ENCODE measurements at places on chromosomes 4 and X.
A peak's percentile ranks its signal among the peaks of the same experiment; 100 is the strongest.

DNA sequence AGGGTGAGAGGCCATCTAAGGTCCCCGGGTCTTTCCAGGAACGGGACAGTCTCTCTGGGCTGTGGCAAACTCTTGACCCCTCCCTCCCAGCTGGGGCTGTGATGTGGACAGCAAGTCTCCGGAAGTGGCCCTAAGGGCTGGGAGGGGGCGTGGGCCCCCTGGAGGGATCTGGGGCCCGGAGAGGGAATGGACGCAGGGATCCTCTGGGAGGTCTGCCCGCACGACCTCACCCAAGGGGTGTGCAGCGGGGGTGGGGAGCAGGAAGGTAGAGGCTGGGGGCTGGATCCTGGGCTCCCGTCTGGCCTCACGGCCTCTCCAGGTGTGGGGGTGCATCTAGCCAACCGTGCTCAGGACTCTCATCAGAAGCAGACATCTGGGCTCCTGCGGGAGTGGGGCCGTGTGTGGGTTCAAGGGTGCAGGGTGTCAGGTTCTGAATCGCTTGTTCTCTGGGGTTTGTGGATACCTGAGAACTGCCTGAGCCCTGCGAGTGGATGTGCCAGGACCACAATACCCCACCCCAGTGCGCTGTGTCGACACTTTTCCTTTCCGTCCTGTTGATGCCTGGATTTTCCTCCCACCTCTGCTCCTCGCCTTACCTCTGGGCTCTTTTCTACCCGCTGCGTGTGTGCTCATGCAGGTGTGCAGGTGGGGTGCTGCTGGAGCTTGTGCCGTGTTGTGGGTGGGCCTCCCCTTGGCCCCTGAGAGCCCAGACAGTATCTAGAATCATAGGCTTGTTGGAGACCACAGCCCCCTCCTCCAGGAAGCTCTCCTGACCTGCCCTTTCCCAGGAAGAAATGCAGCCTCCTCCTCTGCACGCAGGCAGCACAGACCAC is 915 bp downstream of the CPZ start:
- peak; percentile 41 for DNase-seq

DNA sequence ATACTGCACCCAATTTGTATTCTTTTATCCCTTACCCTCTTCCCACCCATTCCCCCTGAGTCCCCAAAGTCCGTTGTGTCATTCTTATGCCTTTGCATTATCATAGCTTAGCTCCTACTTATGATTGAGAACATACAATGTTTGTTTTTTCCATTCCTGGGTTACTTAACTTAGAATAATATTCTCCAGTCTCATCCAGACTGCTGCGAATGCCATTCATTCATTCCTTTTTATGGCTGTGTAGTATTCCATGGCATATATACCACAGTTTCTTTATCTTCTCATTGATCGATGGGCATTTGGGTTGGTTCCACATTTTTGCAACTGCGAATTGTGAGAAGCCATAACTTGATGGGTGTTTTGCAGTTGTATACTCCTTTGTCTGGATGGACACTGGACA is 62.8 kb downstream of the FHIP1A start:
- DNase-seq: no peak

- DNase-seq: peak; percentile 48
Measured at GRCh38 chrX:63434665-63435064, 83.5 kb upstream of the SPIN4 start.

DNA sequence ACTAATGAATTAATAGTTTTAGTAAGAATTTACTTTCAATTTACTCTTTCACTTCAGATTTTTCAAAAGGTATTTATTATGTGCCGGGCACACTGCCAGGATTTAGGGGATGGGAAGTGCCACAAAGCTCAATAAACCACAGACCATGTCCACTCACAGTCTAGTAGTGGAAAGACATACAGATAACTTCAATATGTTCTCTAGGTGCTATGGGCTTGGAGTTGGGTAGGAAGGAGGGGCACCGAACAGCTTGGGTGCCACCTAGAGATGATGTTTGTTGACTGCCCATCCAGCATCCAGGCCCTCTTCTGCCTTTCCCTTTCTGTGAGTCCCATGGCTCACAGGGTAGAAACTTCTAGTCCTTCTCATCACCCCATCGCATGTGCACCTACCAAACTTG is 17.8 kb downstream of the MFAP3L start:
- no peak for DNase-seq

DNA sequence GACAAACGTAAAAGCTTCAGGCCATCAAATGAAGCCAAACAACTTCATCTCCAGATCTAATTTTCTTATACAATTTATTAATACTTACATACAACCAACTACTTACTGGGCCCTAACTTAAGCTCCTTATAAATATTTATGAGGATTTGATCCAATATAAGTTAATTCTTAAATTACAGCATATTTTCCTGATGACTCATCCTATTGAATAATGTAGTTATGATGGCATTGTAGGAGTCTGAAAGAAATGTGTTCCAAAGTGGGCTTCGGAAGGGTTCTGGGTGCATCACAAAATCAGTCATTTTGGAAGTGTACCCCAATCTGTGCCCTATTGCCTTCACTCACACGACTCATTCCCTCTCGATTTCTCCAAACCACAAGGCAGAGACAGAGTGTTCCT is 455.1 kb upstream of the CTSO start:
- no peak for DNase-seq

- no peak for DNase-seq
Measured at GRCh38 chr4:13244444-13244843, 239.7 kb downstream of the RAB28 start.

DNA sequence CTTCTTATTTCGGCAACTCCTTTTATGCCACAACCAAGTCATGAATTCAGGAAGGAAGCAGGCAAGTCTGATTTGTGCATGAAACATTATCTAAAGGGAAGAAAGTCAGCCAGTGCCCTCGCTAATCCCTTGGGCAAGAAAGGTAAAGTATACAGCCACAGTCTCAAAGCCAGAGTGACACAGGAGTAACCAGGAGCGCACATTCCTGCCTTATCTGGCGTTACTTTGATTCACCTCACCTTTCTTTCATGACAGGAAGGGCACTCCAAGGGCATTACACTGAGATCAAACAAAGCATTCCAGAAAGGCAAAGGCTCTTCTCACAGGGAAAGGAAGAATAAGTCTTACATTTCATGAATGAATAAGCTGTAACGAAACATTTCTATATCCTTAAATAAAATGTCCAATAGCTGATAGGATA is 38.8 kb downstream of the FAT1 start:
- DNase-seq: peak; percentile 72

GRCh38 chr4:54017308-54017707 is 47.1 kb downstream of the CHIC2 start:
- DNase-seq: no peak

DNA sequence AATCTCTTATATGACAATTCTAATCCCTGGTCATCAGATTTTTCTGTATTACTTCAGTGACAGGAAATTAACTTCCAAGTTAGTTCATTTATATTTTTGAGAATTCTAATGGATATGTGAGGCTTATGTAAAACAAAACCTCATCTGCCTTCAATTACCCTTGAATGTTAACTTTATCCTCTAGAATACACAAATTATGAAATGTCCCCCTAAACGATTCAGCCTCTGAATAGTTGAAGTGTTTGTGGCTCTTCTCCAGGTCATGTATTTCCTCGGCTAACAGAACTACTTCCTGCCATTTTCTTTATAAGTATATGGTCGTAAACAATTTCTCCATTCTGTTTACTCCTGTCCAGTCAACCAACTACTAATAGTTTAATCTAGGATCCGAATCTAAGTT is 401.3 kb downstream of the PCDH10 start:
- no peak for DNase-seq

GRCh38 chr4:40232610-40233009 is 35.8 kb downstream of the RHOH start:
- no peak for DNase-seq

DNA sequence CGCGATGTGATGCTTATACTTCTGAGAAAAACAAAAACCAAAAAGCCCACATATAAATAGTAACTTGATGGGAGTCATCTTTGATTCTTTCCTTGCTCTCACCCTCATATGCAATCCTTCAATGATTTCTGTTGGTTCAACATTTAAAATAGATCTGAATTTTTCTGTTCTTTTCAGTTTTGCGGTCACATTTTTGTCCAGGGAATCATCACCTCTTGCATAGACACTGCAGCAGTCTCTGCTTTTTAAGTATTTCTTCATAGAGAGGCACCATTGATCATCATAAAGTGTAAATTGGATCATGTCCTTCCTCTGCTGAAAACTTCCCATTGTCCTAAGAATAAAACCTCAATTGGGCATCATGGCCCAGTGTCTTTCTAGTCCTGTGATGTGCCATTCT is 81.1 kb upstream of the SLC4A4 start:
- DNase-seq: no peak

- no peak for DNase-seq
Measured at GRCh38 chrX:71621603-71622002, 3.3 kb upstream of the CXCR3 start.

DNA sequence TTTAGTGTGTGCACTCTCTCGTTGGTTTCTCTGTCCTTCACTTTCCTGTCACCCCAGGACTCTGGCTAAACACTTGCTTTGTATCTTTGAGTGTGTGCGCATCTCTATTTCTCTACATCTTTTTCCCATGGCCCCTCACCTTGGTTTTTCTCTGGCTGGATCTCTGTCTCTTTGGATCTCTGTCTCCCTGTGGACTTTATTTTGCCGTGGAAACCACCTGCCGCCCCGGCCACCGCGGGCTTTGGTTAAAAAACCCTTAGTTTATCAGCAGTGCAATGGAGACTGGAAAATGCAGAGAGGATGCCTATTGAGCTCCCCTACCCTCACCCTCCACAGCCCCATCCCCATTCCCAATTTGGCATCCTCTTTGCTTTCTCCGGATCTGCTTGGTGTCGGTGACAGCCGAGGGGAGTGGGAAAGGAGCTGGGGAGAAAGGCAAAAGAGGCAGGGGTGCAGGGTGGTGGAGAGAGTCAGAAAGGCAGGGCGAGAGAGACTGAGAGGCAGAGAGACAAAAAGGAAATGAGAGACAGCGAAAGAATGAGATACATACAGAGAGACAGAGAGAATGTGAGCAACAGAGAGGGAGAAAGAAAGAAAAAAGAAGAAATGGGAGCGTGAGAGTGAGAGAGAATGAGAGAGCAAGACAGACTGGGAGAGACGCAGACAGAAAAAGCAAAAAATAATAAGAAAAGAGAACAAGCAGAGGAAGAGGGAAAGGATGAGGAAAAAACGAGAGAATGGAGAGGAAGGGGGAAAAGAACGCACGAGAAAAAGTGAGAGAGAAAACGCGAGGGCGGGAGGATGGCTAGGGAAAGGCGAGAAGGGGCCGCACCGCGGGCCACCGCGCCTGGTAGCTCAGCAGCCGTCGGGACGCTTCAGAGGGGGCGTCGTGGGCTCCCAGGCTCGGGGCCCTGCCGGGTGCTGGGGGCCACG is 688 bp downstream of the GPR101 start:
- peak; percentile 12 for DNase-seq

DNA sequence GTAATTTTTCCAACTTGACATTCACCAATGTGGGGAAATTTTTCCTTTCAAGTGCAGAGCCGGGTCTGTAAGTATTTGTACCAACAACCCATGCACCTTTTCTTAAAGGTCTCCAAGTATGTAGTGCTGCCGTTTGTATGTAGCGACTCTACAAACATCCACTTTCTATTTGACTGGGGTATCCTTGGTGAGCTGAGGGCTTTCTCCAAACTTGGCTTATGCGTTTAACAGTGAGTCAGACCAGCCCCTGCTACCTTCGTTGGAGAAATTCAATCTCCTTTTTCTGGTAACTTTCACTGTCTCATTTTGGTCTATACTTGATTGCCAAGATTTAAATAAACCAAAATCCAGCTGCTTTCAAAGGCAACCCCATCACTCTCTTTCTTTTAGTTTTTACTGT is 34.9 kb downstream of the MGST2 start:
- no peak for DNase-seq

- DNase-seq: no peak
Measured at GRCh38 chr4:137212601-137213000, 319.7 kb downstream of the PCDH18 start.

DNA sequence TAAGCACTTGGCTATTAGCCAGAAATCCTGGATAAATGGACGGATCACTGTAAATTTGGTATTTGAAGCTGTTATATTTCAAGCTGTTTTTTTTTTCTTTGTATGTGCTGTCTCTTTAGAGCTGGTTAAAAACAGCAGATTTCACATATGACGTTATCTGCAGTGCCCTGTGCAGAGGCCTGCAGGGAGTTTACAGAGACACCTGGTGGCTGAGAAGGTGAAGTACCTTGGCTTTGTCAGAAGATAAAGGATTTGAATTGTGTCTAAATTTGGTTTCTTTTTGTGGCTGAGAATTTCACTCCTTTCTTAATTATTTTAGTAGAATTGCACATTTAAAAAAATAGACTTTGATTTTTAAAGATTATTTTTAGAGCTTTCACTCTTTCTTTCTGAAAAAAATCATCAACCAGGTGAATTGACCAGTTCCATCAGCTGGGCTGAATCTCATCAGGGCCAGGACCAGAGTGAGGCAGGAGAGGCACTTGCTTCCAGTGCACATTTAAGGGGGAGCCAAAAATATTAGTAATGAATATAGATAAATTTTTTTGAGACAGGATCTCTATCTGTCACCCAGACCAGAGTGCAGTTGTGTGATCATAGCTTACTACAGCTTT is 9.6 kb upstream of the CHRNA9 start:
- DNase-seq: peak; percentile 87

GRCh38 chrX:10239611-10240064 is 82.9 kb downstream of the CLCN4 start:
- DNase-seq: no peak

- DNase-seq: no peak
Measured at GRCh38 chr4:3301450-3302172, 8.8 kb downstream of the RGS12 start.

DNA sequence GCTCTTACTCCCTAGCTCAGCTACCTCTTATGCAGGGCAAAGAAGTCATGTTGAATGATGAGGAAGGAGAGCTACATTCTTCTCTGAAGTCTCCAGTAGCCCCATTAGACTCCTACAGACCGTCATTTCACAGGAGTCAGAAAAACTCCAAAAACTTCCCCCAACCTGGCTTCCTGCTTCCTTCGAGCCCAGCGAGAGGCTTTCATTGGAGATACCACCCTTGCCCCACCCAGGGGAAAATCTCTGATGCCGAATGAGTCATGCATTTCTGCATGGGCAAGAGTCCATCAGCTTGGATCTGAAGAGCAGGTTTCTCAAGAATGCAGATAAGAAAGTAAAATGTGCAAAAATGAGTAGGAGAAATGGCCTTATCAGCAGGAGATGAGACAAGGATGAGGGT is 53.0 kb downstream of the ARSF start:
- no peak for DNase-seq

DNA sequence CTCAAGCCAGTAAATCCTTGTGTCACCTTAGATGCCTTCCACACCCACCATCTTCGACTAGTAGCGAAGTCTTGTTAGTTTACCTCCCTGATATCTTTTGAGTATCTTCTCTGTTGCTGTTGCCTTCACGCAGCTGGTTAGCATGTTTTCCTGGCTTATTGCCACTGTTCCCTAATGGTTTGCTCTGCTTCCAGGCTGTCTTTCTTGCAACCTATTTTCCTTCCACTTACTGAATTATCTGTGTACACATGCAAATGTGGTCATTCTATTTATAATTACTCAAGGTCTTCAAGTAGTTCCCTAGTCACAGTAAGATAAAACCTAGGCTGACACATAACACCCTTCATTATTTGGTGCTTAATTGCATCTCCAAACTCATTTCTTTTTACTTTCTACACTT is 89.5 kb downstream of the UGT8 start:
- DNase-seq: no peak

- DNase-seq: no peak
Measured at GRCh38 chr4:158032733-158033415, 140.0 kb downstream of the GASK1B start.

GRCh38 chr4:185323606-185324005 is 72.1 kb downstream of the LRP2BP start:
- DNase-seq: no peak

Data from GM23338 (cell line).